ENCODE measurements at places on chromosomes 2 and 18.
A peak's percentile ranks its signal among the peaks of the same experiment; 100 is the strongest.

DNA sequence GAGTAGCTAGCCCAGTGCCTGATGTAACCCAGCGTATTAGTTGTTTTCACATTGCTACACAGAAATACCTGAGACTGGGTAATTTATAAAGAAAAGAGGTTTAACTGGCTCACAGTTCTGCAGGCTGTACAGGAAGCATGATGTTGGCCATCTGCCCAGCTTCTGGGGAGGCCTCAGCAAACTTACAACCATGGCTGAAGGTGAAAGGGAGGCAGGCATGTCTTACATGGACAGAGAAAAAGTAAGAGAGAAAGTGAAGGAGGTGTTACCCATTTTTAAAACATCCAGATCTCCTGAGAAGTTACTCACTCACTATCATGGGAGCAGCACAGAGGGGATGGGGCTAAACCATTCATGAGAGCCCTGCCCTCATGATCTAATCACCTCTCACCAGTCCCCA lies 6.1 kb upstream of the CYRIA start:
- DNase-seq = no peak

DNA sequence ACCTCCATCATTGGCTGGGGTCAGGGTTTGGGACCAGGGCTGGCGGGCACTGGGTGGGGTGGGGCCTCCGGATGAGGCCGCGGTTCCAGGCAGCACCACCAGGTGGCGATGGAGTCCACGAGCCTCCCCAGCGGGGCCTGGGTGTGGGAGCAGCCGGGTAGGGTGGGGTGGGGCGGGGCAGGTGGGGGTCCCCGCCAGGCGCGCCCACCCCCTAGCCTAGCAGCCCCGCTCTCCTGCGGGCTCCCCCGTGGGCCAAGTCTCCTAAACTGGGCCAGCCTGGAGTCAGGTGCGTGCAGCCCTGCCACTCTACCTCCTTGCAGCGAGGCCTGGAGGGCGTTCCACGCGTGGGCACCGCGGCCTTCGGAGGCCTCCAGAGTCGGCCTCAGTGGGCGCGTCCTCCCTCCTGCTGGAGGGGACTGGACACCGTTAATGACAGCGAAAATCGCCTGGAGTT lies 187.5 kb downstream of the TWIST2 start:
- DNase-seq = peak; percentile 50

DNA sequence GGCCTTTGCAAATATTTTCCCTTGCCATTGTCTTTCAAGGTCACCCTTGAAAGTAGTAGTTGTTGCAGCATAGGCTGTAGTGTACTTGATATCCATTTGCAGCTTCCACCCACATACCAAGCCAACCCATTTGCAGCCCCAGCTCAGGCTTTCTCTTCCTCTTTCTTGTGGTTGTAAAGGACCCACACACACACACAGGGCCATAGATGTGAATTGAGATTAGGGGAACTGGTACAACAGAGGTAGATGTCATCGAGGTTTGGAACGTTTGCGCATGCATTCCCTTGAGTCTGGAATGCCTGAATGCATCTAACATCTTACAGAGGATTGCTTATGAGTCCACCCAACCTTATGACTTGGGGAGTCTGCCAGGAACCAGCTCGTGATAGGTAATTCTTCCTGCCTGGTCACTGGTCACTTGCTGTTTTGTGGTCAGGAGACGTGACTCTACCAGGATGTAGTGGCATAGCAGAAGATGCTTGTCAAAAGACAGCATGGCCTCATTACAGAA lies 91.9 kb downstream of the MRPS9 start:
- no peak for DNase-seq

DNA sequence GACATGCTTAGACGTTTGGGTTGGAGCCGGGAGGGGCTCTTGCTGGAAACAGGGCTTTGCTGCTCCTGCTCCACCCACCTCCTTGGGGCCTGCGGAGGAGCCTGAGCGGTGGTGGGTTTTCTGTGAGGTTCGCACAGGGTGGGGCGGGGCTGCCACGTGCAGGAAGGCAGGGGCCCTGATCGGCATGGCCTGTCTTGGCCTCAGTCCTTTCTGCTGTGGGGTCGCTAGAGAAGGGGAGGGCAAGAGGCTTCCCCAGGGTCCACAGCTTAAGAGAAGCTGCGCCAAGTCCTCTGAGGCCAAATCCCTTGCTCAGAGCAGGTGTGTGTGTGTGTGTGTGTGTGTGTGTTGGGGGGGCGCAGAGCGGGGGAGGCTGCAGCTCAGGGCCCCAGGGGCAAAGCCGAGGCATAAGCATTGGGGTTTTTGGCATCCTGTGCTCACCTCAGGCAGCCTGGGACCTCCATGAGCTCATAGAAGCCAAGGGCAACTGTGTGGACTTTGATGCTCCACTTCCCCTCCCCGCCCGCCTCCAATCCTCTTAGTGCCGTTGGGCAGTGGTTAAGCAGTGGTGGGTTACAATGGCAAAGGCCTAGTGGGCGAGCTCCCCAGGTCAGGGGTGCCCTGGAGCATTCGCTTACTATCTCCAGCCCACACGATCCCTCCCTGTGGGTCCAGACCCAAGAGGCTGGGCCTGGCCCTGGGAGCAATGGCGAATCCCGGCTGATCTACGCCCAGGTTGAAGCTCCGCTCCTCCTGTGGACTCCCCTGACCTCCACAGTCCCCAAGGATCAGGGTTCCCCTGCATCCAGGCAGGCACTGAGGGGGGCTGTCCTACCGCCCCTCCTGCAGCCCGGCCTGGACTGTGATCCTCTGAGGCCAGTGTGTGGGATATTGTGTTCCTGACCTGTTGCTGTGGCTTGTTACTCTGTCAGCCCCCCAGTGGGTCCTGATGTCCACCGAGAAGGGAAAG lies 28.9 kb downstream of the TOGARAM2 start:
- DNase-seq = no peak

GRCh38 chr2:239853706-239854327 lies 171.3 kb downstream of the NDUFA10 start:
- no peak for DNase-seq

- DNase-seq = no peak
These were observed 210.1 kb upstream of the STON1 start for GRCh38 chr2:48319863-48320262.

GRCh38 chr18:79570266-79571201 lies 109.1 kb upstream of the CTDP1 start:
- DNase-seq = no peak

DNA sequence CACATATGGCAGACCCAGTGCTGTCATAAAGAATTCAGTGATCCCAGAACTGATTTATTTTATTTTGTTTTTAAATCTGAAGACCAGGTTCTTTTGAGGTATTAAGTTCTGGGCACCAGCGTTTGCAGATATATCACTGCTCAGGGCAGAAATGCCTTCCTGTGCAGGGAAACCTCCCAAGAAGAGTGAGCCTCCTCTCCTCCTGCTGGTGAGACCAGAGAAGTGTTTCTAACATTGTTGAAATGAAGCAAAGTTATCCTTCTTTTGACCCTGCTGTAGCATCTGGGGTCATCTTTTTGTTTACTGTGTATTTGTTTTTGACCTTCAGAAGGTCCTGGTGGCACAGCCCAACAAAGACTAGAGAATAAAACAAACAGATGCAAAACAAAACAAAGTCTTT lies 94.0 kb downstream of the AQP4 start:
- DNase-seq = no peak

- no peak for DNase-seq
These were observed 679 bp downstream of the TSGA10 start for GRCh38 chr2:99153921-99154604.

DNA sequence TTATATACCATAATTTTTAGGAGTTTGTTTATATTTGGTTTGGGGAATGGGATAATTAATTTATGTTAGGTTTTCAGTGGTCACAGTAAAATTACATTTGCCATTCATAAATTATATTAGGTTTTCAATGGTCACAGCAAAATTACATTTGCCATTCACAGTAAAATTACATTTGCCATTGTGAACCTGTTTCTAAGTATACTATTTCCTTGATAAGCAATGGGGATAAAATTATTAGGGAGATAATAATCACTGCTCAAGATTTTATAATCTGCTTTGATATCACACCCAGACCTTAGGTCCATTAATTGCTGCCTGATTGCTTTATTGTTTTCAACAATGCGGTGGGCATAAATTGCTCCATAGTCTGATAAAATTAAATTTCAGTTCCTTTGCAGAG lies 124.6 kb downstream of the ASXL3 start:
- DNase-seq = no peak

DNA sequence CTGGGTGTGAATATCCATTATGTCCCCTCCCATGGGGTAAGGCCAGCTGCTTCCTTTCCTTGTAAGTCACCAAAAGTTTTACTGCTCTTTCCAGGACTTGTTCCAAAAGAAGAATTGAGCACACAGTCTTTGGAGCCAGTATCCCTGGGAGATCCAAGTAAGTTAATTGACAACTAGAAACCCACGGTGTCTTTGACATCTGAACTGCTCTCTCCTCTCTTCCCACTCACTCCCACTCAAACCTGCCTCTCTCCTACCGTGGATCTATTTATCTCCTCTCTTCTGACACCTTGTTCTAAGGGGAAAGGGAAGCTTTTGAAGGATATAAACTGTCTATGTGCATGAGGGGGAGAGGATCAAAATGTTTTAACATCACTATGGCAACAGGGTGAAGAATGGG lies 86.7 kb downstream of the VIT start:
- DNase-seq = no peak

GRCh38 chr2:136407117-136407951 lies 289.4 kb upstream of the CXCR4 start:
- no peak for DNase-seq

DNA sequence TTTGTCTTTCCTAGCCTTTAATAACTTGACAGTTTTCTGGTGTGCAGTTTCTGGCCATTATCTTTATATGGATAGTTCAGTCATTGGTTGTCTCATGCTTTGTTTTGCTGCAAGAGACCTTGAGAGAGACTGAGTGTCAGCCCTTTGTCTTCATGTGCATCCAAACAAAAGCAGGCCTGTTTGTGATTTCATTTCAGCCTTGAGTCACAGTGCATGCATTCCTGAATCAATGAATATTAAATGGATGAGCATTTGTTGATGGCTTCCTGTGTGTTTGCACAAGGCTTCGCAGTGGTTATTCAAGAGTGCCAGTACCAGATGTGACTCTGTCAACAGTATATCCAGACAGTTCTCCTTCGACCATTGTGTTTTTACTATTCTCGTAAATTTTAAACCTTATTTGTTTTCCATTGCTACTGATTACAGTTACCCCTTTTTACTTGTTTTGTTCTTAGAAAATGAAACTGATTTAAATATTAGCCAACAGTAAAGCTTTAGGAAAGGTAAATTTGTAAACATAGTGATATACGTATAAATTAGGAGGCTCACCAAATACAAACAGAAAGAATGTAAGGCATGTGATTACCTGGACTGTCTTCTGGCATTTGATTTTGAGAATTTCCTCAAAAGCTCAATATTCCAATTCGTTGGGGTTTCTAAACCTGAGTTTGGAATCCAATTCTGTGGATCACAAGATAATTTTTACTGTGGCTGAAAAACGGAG lies 319.8 kb downstream of the CTNNA2 start:
- DNase-seq = no peak

DNA sequence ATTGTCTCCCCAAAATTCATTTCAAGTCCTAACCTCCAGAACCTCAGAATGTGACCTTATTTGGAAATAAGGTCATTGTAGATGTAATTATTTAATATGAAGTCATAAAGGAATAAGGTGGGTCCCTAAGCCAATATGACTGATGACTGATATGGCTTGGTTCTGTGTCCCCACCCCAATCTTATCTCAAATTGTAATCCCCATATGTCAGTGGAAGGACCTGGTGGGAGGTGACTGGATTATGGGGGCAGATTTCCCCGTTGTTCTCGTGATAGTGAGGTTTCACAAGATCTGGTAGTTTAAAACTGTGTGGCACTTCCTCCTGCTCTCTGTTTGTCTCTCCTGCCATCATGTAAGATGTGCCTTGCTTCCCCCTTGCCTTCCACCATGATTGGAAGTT lies 43.0 kb upstream of the BCL11A start:
- no peak for DNase-seq

GRCh38 chr2:211396815-211397214 lies 840.4 kb downstream of the CPS1 start:
- DNase-seq = no peak

DNA sequence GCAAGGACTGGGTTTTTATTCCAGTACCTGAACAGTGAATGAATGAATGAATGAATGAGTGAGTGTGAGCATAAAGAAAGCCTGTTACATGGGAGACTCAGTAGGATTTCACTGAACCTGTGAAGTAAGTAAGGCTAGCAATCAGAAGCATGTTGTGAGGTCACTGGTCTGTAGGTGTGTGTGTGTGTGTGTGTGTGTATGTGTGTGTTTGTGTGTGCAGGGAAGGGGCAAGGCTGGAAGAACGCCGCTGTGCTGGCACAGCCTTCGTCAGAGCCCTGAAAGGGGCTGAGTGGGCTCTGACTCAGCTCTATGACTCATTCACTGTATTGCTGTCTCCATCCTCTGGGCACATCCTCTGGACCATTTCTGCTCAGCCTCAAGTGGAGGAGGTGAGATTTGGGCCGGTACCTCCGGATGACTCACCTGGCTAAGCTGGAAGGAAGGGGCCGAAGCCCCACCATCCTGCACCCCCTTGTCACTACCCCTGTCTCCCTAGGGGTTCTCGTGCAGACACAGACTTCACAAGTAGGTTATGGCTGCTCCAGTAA lies 51.4 kb upstream of the MRPL33 start:
- no peak for DNase-seq

DNA sequence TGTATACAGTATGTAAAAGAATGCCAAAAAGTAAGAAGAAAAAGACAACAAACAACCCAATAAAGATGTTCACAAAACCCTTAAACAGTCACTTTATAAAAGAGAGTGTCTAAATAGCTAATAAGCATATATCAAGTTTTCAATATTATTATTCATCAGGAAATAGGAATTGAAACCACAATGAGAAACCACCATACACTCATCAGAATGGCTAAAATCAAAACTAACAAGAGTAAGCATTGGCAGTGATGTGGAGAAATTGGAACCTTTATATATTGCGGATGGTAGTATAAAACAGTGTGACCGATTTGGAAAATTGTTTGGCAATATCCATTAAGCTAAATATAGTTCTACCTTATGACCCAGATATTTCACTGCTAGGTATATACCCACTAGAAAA lies 20.5 kb upstream of the TGFA start:
- DNase-seq = no peak

DNA sequence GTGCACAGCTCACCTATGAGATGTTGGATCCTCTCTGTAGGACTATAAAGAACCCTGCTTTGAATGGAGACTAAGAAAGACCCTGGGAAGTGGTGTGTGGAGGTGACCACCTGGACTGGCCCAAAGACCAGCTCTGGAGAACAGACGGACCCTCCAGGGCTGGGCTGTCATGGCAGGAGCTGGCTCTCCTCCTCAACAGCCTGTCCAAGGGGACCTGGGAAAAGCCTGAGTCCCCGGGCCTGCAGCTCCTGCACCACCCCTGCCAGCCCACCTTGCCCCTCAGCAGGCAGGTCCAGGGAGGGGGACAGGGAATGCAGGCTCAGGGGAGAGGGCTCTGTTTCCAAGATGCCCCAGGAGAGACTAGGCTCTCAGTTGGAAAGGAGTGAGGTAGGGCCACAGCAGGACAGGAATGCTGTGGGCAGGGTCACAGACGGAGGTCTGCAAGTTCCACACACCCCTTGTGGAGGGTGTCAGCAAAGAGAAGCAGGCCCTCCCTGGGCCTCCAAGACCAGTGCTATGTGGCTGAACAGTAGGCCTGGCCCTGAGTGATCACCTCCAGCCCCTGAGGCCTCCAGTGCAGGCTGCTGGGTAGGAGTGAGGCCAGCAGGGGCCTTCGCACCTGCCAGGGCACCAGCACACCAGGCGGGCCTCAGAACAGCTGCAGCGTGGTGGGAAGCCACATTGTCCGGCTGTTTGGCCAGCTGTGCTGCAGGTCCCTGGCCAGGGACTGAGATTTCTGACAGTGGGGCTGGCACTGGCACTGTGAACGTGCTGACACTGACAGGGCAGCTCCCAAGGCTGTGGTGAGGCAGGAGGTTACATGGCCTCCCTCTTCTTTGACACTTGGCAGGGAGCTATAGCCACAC lies 86.4 kb upstream of the OTOS start:
- no peak for DNase-seq
